ENCODE measurements at places on chromosomes 7 and 10.

- DNase-seq: peak; percentile 6
These were observed 400.0 kb downstream of the PHF14 start for GRCh38 chr7:11373546-11374142.

DNA sequence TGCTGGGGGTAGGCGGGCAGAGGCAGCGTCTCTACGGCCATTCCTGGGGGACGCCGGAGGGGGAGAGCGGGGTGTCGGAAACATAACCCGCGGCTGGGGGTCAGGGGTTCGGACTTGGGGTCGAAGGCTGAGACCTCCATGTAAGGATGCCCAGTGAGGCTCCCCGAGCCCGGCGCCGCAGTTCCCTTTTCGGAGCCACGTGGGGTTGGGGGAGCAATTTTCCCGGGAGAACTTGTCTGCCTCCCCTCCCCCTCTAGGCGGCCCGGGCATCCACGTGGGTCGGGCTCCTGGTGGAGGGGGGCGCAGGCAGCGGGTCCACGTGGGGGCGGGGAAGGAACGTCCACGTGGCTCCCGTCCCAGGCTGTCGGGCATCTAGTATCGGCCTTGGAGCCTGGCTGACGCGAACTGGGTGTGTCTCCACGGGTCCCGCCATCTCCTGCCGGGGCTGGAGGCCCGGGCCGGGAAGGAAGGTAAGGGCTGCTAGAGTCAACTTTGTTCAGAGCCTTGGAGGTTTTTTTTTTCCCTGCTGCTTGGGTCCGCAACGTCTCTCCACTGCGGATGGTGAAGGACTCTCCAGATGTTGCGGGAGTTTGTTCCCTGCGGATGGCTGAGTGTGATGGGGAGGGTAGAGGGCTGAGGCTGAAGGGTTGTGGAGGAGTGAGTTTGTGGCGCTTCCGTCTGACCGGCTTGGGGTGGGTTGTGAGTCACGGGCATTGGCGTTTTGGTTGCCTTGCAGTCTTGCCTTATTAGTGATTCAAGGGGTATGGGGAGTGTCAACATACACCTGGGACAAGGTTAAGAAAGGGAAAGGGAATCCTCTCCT lies 744 bp downstream of the PPRC1 start:
- DNase-seq: no peak

GRCh38 chr7:117347962-117348672 lies 25.3 kb upstream of the WNT2 start:
- no peak for DNase-seq

DNA sequence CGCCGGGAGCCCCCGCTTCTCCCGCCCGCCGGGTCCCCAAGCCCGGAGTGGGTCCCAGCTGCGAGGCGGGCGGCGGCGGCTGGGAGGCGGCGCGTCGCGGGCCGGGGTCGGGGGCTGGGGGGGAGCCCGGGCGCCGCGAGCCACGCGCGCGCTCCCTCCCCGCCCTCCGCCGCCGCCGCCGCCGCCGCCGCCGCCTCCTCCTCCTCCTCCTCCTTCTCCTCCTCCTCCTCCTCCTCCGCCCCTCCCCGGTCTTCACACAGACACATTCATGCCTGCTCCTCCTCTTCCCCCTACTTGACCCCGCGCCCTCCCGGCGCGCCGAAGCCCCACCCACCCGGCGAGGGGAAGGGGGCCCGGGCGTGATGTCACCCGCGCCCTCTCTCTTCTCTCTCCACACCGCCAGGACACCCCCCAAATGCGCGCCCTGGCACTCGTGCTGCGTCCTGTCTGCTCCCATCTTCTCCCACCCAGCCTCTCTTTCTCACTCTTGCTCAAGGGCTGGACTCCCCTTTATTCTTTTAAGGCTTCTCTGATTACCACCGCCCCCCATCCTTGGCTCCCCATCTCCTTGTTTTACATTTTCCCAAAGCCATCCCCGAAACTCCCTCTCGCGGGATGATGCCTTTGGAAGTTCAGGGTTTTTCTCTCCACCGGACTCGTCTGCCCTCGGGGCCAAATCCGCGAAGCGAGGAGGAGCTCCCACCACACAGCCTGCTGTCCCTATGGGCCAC lies 967 bp upstream of the GLI3 start:
- peak; percentile 18 for DNase-seq

DNA sequence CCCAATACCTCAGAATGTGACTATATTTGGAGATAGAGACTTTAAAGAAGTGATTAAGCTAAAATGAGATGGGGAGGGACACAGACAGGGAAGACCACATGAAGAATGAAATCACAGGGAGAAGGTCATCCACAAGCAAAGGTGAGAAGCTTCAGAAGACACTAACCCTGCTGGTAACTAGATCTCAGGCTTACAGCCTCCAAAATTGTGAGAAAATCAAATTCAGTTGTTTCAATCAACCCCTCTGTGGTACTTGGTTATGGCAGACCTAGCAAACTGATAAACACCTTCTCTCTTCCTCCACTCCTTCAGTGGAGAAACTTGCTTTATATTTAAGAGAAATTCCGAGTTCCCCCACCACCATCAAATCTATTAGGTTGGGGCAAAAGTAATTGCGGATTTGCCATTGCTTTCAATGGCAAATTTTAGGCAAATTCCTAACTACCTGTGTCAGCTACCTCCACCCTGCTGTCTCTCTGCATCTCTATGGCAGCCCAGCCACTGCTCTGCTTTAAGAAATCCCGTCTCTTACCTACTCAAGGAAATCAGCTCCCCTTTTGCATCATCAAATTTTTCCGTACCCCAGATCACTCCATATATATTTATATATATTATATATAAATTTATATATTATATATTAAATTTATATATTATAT lies 38.2 kb downstream of the SEMA3E start:
- no peak for DNase-seq

All from SW 1271 (cell line).